ENCODE measurements at places on chromosomes 1 and 21. TPM values are rescaled to one million over a fixed set of nuclear protein-coding genes. Genes with fewer than 3 reads are reported as not detected.
A peak's percentile ranks its signal among the peaks of the same experiment; 100 is the strongest.

DNA sequence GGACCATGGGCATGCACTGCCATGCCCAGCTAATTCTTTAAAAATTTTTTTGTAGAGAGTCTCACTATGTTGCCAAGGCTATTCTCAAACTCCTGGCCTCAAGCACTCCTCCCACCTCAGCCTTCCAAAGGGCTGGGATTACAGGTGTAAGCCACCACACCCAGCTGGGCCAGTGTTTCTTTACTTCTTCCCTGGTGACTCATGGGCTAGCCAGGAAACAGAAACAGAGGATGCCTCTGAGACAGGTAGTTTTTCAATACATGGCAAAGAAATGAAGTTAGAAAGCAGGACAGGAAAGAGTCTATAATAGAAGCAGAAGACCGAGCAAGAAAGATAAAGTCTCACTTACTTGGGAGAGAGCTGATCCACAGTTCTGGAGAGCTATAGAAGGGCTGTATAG is 7.6 kb upstream of the C1orf74 start:
- DNase-seq = no peak

GRCh38 chr1:193356249-193356648 is 169.8 kb upstream of the B3GALT2 start:
- DNase-seq = no peak

GRCh38 chr1:206766251-206766856 is 4.2 kb upstream of the IL19 start:
- DNase-seq = no peak

DNA sequence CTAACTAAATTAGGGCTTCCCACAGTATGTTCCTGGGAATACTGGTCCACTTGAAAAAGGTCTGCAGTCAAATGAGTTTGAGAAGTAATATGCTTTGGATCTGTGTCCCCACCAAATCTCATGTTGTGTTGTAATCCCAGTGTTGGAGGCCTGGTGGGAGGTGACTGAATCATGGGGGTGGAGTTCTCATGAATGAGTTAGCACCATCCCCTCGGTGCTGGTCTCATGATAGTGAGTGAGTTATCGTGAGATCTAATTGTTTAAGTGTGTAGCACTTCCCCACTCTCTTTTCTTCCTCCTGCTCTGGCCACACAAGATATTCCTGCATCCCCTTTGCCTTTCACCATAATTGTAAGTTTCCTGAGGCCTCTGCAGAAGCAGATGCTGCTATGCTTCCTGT is 16.9 kb upstream of the DMRTB1 start:
- DNase-seq = no peak

DNA sequence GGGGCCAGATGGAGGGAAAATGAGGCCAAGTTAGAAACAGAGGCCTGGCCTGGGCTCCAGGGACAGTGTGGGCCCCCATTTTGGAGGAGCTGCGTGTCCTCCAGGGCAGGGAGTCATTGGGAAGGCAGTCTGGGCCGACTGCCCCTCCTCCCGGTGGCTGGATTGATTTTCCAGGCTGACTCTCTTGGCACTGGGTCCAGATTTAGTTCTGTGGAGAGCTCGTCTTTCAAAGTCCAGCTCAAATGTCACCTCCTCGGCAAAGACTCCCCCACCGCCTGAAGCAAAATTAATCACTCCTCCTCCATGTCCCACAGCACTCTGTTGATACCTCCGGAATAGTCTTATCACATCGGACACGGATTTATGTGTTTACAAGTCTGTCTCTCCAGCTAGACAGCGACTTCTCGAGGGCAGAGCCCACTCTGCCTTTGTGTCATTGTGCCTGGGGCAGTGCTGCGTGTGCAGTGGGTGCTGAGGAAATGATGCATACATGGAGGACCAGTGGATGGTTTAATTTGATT is 175.1 kb downstream of the CAMTA1 start:
- DNase-seq = peak; percentile 65

Gene DCST2
- total RNA-seq = not detected

Gene SUSD4
- total RNA-seq = 36.6 TPM

DNA sequence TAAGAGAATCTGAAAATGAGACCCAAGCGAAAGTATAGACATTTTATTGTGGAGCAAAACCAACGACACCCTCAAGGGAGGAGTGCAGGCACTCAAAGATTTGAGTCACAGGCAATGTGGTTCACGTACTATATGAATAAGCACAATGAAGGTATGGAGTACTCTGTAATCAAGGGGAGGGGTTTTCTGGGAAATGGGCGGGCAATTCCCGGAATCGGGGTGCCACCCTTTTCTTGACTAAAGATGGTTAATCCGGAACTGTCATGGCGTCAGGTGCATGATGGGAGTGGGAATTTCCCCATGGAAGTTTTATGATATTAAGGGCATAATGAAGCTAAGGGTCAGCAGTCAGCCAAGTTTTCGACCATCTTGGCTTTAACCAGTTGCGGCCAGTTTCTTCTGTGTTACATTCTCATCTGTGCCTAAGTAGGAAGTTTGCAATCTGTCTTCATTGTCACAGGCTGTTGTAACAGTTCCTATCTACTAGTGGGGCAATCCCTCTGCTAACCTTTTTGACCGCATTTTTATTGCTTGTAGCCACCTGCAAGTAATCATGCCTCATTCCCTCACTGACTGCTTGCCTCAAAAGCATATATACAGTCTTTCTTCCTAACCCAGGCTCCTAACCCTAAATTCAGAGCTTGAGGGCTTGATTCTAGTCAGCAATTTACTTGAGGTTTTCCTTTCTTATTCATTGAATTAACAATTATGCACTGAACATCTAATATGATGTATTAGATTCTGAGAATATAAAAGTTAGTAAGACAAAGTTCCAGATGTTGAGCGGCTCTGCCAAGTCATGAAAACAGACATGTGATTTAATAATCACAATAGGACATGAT is 775 bp upstream of the AIM2 start:
- no peak for DNase-seq

- DNase-seq = no peak
Observed at GRCh38 chr1:80993154-80993980, 807.4 kb upstream of the ADGRL2 start.

DNA sequence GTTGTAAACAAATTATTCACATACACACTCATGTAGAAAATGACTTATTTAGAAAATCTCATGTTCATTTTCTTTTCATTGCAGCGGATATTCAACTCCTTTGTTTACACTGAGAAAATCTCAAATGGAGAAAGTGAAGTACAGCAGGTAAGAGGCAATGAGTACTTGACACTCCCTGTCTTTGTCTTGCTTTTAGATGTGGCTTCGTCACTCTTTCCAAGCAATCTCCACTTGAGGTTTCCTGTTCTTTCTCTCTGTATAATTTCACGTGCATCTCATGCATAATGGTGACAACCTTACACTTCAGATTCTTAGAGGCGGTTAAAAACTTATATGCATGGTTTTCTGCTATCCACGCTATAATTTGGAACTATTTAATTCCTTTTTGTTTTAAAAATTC is 80.6 kb downstream of the CACHD1 start:
- DNase-seq = no peak

- peak; percentile 70 for DNase-seq
Observed at GRCh38 chr1:201023517-201023902, at the start of gene KIF21B. Gene KIF21B (minus strand): TSS chr1:201023714. CDS start chr1:201023383, 331 bp downstream.

DNA sequence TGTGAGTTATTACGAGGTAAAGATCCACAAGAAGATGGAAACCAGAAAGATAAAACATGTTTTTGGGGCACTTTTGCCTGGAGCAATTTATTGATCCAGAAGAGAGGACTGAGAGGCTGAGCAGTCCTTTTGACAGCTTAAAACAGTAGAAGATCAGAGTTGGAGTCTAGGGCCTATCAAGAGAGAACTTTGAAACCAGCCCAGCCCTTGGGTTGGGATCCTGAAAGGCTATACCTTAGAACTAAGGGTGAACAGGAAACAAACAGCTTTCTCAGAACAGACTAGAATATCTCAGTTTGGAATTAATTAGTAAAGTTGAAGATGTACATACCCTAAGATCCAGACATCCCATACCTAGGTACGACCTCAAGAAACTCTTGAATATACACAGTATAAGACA is 89.6 kb downstream of the ZZZ3 start:
- DNase-seq = no peak

DNA sequence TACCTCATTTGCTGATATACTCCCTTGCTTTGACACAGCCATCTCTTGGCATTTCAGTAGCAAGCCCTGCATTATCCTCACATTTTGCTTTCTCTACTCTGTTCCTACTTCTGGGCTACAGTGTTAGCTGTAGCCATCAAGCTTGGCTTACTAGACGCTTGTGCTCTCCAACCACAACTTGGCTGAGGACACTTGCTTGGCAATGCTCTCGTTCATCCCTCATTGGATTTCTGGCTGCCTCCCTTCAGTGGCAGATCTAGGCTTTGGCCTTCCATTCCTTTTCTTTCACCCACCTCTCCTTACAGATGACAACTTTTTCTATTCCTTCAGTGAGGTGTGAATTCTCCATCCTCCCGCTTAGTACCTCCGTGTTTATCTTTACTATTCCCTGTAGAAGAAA is 428.7 kb upstream of the LRRC7 start:
- DNase-seq = no peak
